Chondrocyte (in vitro differentiated cells): ENCODE measurements at places on chromosomes 4 and X. TPM values are rescaled to one million over a fixed set of nuclear protein-coding genes. Genes with fewer than 3 reads are reported as not detected.
A peak's percentile ranks its signal among the peaks of the same experiment; 100 is the strongest.

DNA sequence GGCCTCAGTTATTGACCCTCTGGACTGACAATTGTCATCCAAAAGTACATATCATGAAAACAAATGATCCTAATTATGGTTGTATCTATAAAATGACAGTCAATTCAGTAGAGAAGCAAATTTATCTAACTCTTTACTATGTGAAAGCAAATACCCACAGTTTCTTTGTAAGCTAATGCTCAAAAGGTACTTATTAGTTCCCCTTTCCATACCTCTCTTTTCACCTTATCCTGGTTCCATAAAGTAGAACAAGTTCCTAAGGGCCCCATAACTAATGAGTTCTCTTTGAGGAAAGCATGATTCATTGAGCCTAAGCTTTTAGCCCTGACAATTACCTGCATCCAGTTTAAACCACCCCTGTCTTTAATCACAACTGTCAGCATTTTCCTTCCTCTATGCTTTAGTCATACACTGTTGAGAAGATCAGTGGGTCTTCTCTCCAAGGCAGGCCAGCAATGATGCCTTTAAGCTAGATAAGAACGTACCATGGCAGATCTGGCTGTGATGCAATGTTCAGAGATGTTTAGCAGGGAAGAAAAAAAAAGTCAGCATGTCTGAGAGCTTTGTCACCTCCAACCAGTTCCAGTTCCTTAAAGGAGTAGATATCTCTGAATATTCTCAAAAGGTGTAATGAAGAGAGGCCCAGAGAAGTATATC, 179.7 kb upstream of the RASGEF1B start:
- H3K4me3 ChIP-seq, result no peak overlapping the region
- no peak overlapping the region for H3K27ac ChIP-seq
- DNase-seq, result no peak
- peaks cover 40% of the 10 kb centered on the region for H3K4me1 ChIP-seq

DNA sequence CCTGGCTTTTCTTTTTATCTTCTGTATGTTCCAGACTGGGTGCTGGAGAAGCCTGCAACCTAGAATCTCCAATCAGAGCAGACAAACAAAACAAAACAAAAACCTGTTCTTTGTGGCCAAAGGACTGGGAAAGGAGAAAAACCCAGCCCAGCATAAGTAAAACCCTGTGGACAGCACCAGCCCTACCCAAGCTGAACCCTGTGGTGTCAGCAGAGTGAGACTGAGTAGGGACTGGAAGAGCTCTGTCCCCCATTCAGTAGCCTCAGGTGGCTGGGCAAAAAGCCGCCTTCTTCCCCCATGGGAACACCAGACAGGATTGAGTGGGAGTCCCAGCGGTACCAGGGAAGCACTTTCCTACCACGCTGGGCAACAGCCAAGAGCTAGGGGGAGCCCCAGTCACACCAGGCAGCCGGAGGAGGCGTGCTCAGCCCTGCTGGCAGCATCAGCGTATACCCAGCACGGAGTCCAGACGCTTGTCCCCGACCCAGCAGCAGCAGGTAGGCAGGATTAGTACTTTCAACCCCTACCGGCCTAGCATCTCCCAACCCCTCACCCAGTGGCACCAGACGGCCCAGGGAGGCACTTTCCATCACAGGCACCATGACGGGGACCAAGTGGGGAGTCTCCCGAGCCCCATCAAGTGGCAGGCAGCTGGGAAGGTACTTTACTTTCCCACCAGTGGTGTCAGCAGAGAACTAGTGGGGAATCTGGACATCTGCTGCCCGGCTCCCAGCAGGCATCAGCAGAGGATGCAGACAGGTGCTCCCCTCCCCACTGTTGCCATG, 8.6 kb upstream of the JADE3 start:
- no peaks in the 10 kb centered on the region for H3K27me3 ChIP-seq
- DNase-seq, result peak; percentile 93
- H3K36me3 ChIP-seq, result no peaks in the 10 kb centered on the region

DNA sequence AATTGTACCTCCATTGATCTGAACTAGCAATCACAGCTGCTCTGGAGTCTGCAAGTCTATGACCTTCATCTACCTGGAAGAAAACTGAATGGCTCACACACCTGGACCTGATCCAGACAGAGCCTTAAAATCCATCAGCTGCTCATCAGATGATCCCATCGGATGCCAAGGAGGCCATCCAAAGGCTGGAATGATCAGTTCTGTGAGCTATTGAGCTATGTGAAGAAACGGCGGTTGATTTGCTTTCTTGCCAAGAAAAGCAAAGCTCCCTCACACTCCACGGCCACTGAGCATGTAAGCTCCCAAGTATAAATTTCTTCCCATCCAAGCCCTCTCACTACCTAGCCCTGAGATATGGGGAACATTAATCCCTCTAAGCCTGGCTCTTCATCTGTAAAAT, 63.1 kb downstream of the RELL1 start:
- H3K36me3 ChIP-seq, result peaks cover 3% of the 10 kb centered on the region
- H3K4me3 ChIP-seq, result no peak overlapping the region
- DNase-seq, result no peak
- H3K27me3 ChIP-seq, result no peaks in the 10 kb centered on the region
- H3K4me1 ChIP-seq, result peaks cover 11% of the 10 kb centered on the region

- no peaks in the 10 kb centered on the region for H3K27me3 ChIP-seq
- no peak for DNase-seq
- H3K36me3 ChIP-seq, result peaks cover 6% of the 10 kb centered on the region
- H3K4me1 ChIP-seq, result peaks cover 18% of the 10 kb centered on the region
- no peak overlapping the region for H3K4me3 ChIP-seq
- no peak overlapping the region for H3K27ac ChIP-seq
Measured at GRCh38 chrX:153336121-153336894, 2.4 kb downstream of the ZNF275 start.

- no peaks in the 10 kb centered on the region for H3K36me3 ChIP-seq
- peaks cover 2% of the 10 kb centered on the region for H3K4me1 ChIP-seq
- no peak overlapping the region for H3K27ac ChIP-seq
Measured at GRCh38 chr4:10963958-10964703, 279.6 kb upstream of the CLNK start.

MYL5 gene
- 22.8 to 26.5 TPM (median 25.6 TPM) in 3 replicates for total RNA-seq

CDKL5 gene
- 20.7 to 22.1 TPM (median 21.6 TPM) in 3 replicates for total RNA-seq

LUZP4 gene
- not detected in 3 replicates for total RNA-seq

TMA16 gene
- total RNA-seq, result 21.8 to 34.7 TPM (median 22.2 TPM) in 3 replicates

IL2RG gene
- not detected in 3 replicates for total RNA-seq
